ENCODE measurements at places on chromosomes 11 and 22.

DNA sequence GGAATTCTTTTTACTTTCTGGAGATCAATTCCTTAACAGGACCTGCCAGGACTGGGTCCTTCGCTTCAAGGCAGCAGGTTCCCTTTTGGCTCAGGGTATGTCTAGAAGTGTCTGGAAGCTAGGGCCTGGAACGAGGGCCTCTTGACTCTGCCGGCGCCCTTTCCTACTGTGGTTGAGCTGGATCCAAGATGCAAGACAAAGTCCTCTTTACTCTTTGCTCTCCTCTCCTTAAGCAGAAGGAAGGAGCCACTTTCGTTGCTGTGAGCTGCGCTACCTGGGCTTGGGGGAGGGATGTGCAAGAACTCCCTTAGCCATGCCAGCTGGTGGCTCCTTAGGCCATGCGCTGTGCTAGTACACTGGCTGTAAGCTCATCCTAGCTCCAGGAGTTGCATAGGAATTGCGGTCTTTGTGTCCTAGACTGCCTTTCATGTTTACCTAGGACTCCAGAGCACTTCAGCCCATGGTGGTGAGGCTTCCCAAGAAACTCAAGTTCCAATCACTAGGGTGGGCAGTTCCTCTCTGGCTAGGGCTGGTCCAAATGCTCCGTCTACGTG, 18.1 kb downstream of the GLB1L2 start:
- DNase-seq = no peak

DNA sequence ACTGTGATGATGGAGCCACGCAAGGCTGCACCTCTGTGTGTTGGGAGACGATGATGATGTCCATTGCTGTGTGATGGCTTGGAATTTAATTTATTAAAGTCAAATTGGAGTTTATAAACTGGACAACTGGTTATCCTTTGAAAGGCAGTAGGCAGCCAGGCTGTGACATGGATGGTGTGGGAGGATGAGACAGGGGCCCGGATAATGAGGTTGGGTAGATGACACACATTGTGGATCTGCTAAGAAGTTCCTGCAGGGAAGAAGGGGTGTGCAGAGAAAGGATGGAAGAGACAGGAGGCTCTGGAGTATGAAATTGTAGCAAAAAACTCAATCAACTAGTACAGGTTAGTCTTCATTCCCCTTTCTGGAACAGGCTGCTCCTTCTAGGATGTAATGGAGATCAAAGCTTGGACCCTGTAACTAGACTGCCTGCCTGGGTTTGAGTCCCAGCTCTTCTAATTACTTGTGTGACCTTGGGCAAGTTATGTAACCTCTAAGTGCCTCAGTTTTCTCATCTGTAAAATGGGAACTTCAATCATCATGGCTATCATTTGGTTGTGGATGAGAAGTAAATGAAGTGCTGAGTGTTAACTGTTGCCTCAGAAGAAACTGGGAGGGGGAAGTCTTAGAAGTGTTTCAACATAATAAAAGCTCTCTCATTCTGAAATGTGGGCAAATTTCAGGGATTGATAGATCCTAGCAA, 4.2 kb upstream of the HINFP start:
- DNase-seq = no peak

GRCh38 chr11:39810358-39810757, 1649.1 kb downstream of the LRRC4C start:
- no peak for DNase-seq

DNA sequence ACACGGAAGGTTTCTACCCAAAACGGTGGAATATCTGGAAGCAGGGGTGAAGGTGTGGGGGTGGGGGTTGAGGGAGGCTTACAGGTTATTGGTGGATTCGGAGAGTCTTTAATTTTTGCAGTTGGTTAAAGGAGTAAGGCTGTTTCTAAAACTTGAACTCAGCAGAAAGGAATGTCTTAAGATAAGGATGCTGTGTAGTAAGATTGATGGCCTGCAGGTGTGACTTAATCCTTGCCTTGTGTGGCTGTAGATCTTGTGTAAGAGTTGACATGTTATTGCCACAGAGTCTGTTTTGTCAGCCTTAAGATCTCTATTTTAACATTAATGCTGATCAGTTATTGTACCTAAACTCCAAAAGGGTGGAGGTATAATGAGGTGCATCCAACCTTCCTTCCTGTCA, 16.4 kb upstream of the OR6M1 start:
- DNase-seq = no peak

DNA sequence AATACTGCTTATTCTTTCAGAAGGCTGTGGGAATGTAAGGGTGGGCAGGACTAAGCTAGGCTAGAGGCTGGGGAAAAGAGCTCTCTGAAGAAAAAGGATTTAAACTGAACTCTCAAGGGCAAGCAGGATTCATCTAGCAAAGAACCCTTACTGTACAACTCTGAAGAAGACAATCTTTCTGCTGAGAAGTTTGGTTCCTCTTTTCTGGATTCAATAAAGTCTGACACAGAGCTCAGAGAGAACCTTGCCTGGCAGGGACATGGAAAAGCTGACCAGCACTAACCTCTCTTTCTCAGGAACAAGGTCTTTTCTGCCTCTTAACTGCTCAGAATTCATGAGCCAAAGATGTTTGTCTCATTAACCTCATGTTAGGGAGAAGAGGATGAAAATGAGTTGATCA, 388.4 kb upstream of the DDI1 start:
- no peak for DNase-seq
